ENCODE measurements at places on chromosomes 13 and 19.
A peak's percentile ranks its signal among the peaks of the same experiment; 100 is the strongest.

- no peak for DNase-seq
Observed at GRCh38 chr19:47406711-47407416, 12.5 kb downstream of the MEIS3 start.

- no peak for DNase-seq
Observed at GRCh38 chr19:50275577-50276368, 53.4 kb downstream of the KCNC3 start.

GRCh38 chr19:40461669-40462221 lies 3.8 kb downstream of the BLVRB start:
- DNase-seq = peak; percentile 73

DNA sequence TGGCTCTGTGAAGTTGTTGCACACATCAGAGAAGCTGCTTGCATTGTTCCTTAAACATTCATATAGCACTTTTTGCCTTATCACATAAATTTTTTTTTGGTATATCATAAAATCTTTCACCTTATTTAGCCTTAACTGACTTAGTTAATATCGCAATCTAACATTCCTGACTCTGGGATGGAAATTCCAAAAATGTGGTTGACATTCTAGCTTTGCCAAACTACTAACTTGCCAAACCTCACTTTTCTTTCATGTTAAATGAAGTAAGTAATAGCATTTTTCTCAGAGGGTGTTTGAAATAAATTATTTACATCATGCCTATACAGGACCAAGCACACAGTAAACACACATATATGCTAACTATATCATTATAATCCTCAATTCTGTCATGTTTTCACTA lies 736.9 kb upstream of the PCDH9 start:
- no peak for DNase-seq

DNA sequence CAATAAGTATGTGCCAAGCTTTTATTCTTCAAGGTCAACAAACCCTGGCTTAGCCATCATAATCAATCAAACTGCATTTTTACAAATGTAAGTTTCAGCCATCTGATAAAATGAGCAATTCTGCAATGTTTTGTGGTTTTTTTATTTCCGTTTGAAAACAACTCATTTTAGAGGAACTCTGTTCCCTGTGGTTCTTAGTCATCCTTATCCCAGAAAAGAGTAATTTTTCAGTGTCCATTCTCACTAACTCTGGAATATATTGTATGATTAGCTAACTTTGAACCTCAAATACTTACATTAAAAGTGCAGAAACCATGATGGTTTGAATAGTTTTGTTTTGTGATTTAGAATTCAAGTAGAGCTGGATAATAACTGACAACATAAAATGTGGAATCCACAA lies 87.6 kb downstream of the IRS2 start:
- DNase-seq = no peak

DNA sequence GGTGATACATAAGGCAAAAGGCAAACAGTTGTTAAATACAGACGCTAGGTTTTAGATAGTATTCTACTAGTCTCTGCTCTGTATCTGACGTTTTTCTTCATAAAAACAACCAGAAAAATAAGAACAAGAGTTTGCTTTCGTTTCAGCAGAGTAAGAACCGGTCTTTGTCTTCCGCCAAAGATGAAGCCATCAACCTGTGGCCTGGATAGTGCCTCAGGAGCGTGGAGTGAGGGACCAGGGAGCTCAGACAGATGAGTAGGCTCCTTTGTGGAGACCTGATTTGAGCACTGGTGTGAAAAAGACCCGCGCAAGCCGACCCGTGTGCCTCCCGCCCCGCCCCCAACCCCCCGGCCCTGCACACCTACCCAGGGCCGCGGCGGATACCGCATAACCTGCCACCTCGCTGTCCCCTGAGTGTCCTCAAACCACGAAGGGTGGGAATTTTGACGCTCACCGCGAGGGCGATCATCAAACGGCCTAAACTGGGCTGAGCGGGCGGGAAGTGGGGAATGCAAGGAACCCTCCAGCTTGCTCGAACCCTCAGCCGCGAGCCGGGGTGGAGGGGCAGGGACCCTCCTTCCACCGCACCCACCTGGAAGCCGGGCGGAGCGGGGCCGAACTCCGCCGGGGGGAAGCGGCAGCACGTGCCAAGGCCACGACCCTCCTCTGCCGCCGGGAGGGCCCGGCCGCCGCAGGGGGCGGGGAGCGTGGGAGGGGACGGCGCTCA lies 866 bp upstream of the LMO7 start:
- DNase-seq = no peak

- no peak for DNase-seq
Observed at GRCh38 chr19:4456476-4456842, 1.1 kb downstream of the UBXN6 start.

DNA sequence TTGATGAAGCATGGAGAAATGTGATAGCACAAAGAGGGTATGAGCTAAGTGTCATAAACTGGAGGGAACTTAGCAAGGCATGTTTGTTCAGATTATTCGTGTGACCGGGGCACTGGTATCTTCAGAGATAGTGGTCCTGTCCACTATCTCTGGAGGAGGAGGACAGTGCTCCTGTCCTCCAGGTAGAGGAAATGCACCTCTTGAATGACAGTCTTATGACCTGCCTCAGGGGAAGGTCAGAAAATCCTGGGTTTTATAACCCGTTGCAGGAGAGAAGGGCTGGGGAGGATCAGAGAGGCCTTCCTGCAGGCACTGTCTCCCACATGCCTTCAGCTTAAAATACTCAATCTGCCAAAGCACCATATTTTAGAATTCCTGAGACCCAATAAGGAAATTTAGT lies 213.5 kb upstream of the UBL3 start:
- no peak for DNase-seq

GRCh38 chr19:51365211-51365964 lies 800 bp downstream of the ETFB start:
- no peak for DNase-seq

DNA sequence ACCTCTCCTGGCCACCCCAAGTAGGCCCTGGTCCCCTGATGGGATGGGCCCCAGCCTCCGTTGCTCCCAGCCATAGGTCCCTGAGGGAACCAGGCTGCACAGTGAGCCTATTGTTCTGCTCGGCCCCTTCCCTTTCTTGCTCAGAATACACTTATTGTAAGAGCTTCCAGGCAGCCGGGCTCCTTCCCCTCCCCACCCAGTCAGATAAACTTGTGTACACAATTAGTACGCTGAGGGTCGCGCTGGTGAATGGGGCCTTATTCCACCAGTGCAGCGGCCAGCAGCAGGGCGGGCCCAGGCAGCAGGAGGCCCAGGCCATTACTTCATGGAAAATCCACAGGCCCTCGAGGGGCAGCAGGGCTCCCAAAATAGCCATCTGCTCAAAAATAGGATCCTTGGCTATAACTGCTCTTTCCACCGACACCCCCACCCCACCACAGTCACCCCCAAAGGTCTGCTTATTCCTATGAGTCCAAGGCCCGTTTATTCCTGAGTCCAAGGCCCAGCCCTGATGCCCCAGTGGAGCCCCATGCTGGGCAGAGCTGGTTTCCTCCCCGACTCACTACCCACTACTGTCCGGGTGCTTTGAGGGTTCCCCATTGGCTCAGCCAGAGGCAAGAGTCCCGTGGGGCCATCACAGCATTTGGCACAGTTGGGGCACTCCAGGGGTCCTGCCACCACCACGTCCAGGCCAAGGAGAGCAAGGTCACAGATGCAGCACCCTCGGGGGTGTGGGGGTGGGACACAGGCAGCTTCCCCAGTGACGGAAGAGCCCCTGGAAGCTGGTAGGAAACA lies 22.1 kb downstream of the CAPN12 start:
- DNase-seq = no peak

GRCh38 chr13:28099396-28100149 lies 803 bp downstream of the FLT3 start:
- DNase-seq = no peak

- DNase-seq = no peak
Observed at GRCh38 chr13:77952737-77953136, 34.1 kb upstream of the EDNRB start.

- no peak for DNase-seq
Observed at GRCh38 chr13:41780715-41781706, 179.9 kb downstream of the VWA8 start.

DNA sequence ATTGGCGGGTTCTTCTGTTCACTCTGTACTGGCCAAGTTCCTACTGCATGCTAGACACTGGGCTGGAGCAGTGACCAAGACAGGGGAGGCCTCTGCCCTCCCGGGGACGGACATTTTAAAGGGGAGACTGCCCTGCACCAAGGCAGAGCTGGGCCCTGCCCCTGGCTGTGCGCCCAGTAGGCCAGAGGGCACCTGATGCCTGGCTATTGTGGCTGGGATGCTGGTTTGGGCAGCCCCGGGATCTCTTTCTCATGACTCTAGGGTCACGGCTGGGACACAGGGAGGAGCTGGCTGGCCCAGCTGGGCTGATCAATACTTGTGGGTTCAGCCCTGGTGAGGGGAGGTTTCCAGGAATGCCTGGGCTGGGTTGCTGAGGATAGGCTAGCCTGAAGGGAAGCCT lies 17.7 kb downstream of the LIPE start:
- DNase-seq = no peak

- no peak for DNase-seq
Observed at GRCh38 chr19:30540761-30541160, 168.6 kb downstream of the ZNF536 start.

GRCh38 chr19:27824108-27824507 lies 1388.8 kb downstream of the UQCRFS1 start:
- no peak for DNase-seq

- no peak for DNase-seq
Observed at GRCh38 chr13:21347753-21348318, 111.3 kb downstream of the ZDHHC20 start.

DNA sequence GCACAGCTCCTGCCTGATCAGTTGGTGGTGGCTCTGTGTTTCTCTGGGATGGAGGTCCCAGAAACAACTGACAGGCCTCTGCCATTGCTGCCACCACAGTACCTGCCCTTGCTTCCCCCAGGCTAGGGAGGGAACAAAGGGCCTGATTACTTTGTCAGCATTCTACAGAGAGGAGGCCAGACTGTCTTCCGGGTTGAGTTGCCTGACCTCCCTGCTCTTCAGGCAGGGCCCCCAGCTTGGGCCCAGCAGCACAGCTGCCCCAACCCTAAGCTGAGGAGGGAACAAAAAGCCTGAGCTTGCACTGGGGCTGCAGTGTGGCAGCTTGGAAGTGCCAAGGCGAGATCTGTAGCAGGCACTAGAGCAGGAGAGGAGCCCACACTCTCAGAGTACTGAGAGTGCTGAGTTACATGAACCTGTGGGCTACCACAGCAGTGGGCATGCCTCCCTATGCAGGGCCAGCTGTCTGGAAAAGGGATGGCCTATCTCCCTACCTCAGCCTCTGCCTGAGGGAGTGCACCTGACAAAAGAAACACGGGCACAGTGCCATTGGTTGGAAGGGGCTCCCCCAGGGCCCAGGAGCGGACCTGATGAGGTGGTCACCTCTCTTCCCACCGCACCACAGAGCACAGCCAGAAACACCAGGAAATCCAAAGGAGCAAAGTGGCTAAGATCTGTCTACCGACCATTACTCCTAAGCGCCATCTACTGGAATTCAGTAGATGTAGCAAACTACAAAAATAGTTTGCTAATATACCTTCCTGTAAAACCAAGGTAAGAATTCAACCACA lies 24.4 kb downstream of the SLC25A15 start:
- DNase-seq = peak; percentile 53

DNA sequence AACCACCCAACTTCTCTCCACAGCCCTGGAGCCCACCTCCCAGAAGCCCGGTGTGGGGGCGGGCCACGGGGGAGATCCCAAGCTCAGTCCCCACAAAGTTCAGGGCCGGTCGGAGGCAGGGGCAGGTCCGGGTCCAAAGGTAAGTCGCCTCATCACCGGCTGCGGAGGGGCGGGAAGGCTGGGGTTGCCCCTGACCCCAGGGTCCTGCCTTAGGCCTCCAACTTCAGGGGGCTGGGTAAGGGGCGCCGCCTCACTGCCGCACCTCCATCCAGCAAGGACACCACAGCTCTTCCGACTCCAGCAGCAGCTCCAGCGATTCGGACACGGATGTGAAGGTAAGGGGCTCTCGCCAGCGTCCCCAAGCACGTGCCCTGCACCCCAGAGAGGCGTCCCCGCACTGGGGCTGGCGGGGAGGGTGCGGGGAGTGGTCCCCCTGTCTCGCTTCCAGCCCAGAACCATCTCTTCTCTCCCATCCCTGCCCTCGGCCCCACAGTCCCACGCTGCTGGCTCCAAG lies 358 bp downstream of the C19orf33 start:
- no peak for DNase-seq

GRCh38 chr13:41461527-41462139 lies 4.3 kb downstream of the RGCC start:
- no peak for DNase-seq

DNA sequence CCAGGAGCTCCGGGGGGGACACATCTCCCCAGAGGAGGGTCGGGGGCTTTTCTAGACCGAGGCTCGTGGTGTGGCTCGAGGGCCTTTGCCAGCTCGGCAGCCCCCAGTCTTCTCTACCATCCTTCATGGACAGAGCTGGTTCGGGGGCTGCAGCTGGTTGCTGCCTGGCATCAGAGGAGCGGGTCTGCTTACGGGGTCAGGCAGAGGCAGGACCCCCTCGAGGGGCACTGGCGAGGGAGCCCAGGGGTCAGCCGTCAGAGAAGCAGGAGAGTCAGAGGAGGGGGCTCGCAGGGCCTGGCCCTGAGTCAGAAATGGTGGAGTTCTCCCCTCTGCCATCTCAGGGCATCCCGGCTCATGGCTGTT lies 123.5 kb downstream of the KDM4B start:
- DNase-seq = no peak

DNA sequence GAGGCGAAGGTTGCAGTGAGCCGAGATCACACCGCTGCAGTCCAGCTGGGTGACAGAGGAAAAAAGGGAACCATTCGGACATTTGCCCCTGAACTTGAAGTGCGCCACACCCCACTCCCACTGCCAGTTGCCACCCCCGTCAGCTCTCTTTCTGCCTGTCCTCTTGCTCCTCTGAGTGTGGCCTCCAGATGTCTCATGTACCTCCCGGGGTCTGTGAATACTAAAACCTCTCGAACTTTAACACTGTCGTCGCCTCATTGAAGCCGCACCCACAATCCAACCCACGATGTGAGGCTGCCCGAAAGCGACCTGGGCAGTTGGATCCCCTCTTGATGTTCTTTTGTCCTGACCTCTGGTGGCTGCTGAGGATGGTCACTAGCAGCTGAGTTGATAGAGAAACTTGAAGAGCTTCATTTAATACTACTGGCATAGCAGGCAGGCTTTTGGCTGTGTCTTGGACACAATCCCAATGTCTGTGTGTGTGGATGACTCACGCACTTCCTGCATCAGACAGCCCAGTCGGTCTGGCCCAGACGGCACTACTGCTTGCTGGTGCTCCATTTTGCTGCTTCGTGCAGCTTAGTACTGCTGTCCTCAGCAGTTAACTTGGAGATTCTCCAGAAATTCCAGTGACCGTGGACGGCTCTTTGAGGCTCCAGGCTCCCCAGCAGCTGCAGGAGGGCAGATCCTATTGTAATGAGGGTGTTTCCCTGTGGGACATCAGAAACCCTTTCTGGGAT lies 4.2 kb downstream of the FPR3 start:
- DNase-seq = peak; percentile 35

- no peak for DNase-seq
Observed at GRCh38 chr13:79352107-79352506, 53.9 kb downstream of the RBM26 start.

- DNase-seq = no peak
Observed at GRCh38 chr13:74144269-74144668, 10.1 kb upstream of the KLF12 start.
